MM.1S (cell line): ENCODE measurements at places on chromosomes 2 and 18.

DNA sequence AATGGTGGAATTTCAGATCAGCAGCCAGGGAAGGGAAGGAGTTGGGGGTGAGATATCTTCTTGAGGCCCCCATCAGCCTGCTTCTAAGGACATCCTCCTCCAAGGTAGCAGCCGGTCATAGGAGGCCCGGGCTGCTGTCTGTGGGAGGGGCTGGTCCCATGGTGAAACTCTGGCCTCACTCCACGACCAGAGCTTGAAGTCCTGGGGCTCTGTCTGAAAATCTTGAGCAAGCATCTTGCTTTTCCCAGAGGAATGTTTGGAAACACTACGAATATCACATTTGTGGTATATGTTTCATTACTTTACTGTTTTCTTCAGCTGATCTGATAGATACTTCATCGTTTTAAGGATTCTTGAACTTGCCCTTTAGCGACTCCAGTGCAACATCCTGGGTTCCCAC is 103.7 kb downstream of the CTAGE1 start:
- no peak for DNase-seq

- DNase-seq = no peak
These were observed 233.5 kb downstream of the TGIF1 start for GRCh38 chr18:3683483-3683882.

DNA sequence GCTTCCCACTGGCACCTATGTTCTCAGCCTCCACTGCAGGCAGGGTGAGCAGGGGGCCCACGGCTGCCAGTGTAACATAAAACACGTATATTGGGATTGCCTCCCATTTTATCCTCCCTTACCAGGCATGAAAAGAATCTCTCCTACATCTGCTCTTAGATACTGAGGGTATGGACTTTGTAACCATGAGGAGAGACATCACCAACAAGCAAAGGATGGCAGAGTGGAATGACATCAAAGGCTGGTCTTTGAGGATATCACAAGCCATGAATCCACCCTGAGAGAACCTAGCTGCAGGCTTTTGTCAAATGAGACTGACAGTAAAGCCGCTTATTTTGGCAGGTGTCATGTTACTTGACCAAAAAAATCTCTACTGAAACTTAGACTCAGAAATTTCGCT is 7.4 kb downstream of the NPHP1 start:
- no peak for DNase-seq

DNA sequence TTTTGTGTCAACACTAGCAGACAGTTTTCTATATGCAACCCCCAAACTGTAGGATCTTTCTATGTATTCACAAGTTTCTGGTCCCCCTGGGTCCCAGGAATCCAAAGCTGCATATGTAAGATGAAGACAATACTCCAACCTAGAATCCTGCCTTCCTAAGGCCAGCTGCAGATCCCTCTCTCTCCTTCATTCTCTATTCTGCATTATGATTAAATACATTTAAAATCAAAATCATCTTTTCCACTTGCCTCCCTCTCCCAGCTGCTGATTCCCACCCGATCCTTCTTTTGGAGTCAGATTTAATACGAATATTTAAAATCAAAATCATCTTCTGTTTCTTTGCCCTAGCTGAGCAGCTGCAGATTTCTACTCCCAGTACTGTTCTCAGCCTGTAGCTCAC is 783.0 kb upstream of the ZEB2 start:
- DNase-seq = no peak

GRCh38 chr2:207483477-207483876 is 46.3 kb upstream of the CREB1 start:
- DNase-seq = no peak

GRCh38 chr18:51074605-51075004 is 44.6 kb downstream of the SMAD4 start:
- DNase-seq = no peak

DNA sequence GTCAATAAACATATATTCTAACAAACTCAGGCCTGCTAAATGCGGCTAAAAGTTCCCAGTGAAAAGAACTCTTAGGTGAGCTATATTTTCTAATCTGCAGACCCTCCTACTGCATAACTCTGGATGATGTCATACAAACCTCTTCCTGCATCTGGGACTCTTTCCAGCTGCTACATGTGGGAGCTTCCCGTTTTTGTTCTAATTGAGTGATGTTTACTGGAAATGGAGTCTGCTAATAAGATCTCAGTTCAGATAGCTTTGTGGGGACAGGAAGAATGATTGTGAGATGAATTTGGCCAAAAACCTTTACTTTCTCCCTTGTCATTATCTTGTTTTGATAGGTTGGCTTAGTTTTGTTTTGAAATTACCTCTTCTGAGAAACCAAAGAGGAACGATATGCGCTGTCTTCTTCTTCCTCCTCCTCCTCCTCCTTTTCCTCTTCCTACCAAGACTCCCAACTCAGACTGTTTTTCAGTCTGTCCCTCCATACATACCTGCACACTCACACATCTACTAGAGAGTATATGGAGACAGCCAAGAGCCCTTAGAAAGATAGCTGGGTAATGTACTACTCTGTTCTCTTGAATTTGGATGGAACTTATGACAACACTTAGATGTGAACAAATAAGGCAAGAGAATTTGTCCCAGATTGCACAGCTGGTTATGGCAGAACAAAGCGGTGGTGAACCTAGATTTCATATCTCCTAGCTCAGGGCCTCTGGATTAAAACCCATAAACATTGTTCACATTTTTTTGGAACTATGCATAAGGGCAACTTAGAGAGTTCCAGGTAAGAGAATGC is 39.8 kb upstream of the AAK1 start:
- DNase-seq = no peak
